CD4-positive, CD25-positive, alpha-beta regulatory T cell (primary cell): ENCODE measurements at places on chromosomes 7 and 10. TPM values are rescaled to one million over a fixed set of nuclear protein-coding genes. Genes with fewer than 3 reads are reported as not detected.
A peak's percentile ranks its signal among the peaks of the same experiment; 100 is the strongest.

KMT2E gene
- total RNA-seq: 360 TPM

PTPRN2 gene
- total RNA-seq: 1.6 TPM

- peaks cover 39% of the 10 kb centered on the region for H3K36me3 ChIP-seq
- H3K4me1 ChIP-seq: no peaks in the 10 kb centered on the region
- no peak overlapping the region for H3K4me3 ChIP-seq
- H3K27ac ChIP-seq: no peak overlapping the region
- no peak for DNase-seq
Observed at GRCh38 chr7:77766801-77767605, 31.2 kb downstream of the TMEM60 start.

RNF148 gene
- not detected for total RNA-seq

GRCh38 chr10:79905322-79906314 is 43.3 kb downstream of the SFTPD start:
- H3K36me3 ChIP-seq: no peaks in the 10 kb centered on the region
- H3K4me3 ChIP-seq: peak overlapping the region; percentile 48
- no peak overlapping the region for H3K27ac ChIP-seq
- DNase-seq: no peak
- peaks cover 14% of the 10 kb centered on the region for H3K4me1 ChIP-seq
- peaks cover 15% of the 10 kb centered on the region for H3K27me3 ChIP-seq

UCMA gene
- total RNA-seq: not detected

ST8SIA6 gene
- 10.8 TPM for total RNA-seq
